CD14-positive monocyte (primary cell): ENCODE measurements at places on chromosomes 4 and X.

- DNase-seq: no peak
Measured at GRCh38 chr4:106268786-106269185, 47.2 kb downstream of the TBCK start.

DNA sequence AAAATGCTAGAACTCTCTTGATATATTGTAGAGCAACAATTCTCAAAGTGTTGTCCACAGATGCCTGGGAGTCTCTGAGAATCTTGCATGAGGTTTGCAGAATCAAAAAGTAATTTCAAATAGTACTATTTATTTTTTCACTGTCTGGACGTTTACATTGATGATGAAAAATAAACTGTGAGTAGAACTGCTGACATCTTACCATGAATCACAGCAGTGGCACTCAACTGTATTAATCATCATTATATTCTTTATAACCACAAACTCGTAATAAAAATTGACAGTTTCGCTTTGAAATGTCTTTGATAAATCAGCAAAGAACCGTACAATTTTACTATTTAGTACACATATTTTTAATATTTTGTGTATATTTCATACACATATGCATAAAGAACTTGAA lies 94.5 kb downstream of the NAF1 start:
- DNase-seq: no peak

DNA sequence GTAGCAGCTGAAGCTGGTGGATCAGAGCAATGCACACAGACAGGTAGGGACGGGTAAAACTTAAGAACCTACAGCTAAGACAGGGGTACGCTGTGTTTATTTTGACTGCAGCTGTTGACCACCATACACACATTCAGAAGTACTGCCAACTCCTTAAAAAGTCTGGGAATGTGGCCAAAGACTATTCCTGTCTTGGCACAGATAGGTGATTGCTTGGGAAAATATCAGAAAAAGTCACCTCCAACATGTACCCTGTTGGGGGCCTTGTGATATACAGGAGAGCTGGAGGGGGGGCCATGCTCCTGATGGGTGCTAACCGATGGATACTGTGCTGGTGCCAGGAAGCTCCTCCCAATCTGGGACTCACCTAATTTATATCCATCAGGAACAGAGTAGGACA lies 121.2 kb downstream of the VCX2 start:
- no peak for DNase-seq

- no peak for DNase-seq
Measured at GRCh38 chr4:157270108-157270507, 49.6 kb downstream of the GRIA2 start.

- DNase-seq: no peak
Measured at GRCh38 chr4:67988991-67989390, 25.7 kb upstream of the TMPRSS11A start.

DNA sequence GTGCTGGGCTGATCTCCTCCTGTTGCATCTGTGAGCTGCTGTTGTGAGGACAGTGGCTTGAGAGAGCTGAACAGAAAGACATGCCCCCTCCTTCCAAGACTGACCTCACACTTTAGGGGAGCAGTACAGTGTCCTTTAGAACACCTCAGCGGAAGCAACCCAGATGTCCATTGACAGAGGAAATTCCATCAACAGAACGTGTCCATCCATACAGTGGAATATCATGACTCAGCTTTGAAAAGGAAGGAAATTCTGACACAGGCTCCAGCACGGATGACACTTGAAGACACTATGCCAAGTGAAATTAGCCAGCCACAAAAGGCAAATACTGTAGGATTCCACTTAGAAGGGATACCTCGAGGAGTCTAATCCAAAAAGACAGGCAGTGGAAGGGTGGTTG lies 103.5 kb downstream of the GPR143 start:
- no peak for DNase-seq

DNA sequence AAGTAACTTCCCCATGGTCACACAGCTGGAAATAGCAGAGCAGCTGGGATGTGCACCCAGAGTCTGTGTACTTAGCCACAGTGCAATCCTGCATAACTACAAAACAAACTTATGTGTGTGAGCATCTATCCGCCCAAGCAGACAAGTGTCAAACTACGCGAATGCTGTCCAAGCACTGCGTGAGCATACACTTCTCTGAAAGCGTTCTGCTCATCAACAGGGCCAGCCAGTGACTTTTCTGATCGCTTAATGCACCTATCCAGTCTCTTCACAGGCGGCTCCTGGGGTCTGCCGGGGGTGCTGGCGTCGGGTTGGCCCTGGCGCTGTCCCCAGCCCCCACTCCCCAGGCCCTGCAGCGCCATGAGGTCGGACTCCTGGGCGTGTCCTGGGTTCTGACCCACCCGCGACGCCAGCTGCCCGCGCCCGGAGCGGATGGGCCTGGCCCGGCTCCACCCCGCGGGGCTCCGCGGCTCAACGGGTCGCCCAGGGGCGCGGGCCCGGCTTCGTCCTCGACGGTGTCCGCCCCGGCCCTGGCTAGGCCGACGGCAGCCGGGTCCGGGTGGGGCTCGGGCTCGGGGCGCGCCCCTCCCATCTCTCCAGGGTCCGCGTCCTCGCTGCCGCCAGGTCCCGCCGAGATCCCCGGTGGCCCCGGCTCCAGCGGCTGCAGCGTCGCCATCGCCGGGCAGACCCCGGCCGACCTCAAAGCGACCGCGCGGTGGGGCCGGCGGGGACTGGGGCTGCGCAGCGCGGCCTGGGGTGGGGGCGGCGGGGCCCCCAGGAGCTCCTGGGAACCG lies 1.3 kb upstream of the ZNF141 start:
- no peak for DNase-seq

- peak; percentile 6 for DNase-seq
Measured at GRCh38 chrX:41781500-41781899, 57.5 kb downstream of the GPR82 start.

- DNase-seq: no peak
Measured at GRCh38 chr4:67344594-67345380, 200.5 kb downstream of the CENPC start.

GRCh38 chr4:78551420-78552351 lies at the start of gene ANXA3:
TSS of gene ANXA3 (plus strand) at chr4:78551770. CDS start at chr4:78554474, 2,704 bp downstream.
- no peak for DNase-seq

GRCh38 chr4:62342346-62342745 lies 1142.2 kb downstream of the ADGRL3 start:
- no peak for DNase-seq

DNA sequence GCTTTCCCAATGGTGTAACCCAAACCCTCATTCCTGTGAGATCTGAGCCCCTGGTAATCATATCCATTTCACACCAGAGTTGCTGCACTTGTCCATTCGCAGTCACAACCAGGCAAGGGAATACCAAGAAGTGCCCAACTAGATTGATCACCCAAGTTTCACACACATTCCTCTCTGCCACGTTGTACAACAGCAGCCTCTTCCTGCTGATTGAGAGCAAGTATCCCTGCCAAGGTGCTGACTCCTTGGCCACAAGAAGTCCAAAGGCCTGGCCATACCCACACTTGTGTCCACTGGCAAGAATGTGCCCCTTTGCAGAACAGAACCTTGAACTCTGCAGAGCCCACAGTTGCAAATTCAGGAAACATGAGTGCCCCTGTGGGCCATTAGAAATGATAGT lies 6.5 kb upstream of the ACOT9 start:
- DNase-seq: no peak

DNA sequence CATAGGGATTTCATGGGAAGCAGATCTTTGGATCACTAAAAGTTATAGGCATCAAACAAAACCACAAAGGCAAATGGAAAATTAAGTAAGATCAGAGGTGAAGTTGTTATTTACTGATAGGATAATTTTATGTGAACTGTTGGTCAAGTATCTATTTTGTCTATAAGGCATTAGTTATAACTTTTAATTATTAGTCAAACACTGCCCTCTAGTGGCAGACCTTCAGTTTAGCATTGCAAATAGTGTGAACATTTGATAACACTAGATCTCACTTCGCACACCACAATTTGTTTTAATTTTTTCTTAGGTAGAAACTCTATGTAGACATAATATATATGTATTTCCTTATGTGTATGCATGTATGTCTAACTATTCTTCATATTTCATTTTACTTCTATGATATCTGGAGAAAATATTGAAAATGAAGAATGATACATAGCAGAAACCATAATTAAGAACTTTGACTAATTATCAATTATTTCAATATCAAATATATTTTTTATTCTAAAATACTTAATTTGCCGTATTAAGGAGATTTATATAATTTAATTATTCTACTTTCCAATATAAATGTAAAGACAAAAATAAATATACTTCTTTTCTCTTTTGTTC lies 214.5 kb upstream of the TACR3 start:
- DNase-seq: peak; percentile 42

- no peak for DNase-seq
Measured at GRCh38 chrX:70437921-70438665, 6.5 kb upstream of the DLG3 start.

DNA sequence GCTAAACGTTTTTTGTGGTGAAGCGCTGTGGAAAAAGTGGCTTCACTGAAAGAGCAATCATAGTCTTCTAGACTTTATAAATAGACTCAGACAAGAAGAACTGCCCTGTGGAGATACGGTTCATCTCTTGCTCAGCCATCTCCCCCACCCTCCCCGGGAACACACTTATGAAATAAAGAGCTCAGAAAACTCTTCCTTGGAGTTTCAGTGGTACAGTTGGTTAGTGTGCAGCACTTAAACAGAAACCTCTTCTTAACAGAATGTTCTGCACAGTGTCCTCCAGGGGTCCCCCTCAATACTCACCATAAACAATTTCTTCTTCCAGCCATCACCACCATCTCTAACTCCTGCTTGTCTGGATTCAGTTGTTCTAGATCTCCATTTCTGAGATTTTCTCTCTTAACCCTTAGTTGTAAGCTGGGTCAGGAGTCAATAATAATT lies 313.0 kb downstream of the ARHGAP10 start:
- DNase-seq: no peak

GRCh38 chr4:122798917-122799316 lies 27.7 kb upstream of the FGF2 start:
- no peak for DNase-seq

DNA sequence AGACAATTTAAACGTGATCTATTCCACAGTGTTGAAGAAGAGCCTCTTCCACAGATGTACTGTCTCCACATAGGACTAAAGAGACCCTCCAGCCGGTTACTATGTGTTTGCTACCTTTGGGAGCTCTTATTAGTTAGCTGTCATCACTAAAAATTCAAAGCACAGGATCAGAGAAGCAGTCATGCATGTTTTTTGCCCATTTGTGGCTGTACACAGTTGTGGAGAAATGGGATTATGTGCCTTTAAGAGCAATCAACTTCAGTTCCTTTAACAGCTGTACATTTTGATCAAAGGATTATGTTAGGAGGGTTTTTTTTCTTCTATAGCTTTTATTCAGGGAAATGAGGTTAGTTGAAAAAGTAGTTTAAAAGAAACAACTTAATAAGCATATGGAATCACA lies 149.0 kb upstream of the SPOCK3 start:
- DNase-seq: no peak

- DNase-seq: no peak
Measured at GRCh38 chr4:70654605-70655011, 11.7 kb downstream of the JCHAIN start.

DNA sequence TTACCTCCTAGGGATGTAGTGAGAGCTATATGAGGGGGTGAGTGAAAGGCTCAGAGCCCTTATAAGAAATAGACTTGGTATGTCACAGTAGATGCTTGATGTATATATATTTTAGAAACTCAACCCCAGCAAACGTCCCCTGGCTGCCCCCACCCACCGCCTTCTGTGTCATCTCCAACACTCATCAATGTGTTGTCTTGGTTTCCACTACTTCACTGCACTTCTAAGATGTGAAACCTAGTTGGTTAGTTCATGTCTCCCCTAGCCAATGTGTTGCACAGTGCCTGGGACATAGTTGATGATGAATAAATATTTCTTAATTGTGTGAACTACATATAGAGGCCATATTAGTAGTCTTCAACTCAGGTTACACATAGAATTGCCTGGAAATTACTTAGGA lies 4.4 kb downstream of the FGFBP2 start:
- no peak for DNase-seq

- no peak for DNase-seq
Measured at GRCh38 chr4:139666735-139667281, 1.2 kb downstream of the MGST2 start.

- no peak for DNase-seq
Measured at GRCh38 chr4:71081192-71081591, 87.7 kb downstream of the DCK start.

DNA sequence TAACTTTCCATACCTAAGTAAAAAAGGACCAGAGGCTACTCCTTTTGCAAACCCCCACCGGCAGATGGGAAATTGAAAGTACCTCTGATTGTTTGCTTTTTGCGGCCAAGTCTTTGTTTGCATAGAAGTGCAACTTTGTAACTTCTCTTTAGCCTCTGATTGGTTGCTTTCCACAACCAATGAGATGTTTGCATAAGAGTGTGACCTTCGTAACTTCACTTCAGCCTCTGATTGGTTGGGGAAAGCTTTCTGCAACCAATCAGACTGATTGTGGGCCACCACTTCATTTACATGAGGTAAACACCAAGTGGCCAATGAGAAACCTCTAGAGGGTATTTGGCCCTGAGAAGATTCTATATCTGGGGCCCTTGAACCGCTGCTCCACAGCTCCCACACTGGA lies 48.8 kb upstream of the PGRMC1 start:
- no peak for DNase-seq

GRCh38 chr4:1026115-1026514 lies 14.7 kb downstream of the FGFRL1 start:
- peak; percentile 29 for DNase-seq

DNA sequence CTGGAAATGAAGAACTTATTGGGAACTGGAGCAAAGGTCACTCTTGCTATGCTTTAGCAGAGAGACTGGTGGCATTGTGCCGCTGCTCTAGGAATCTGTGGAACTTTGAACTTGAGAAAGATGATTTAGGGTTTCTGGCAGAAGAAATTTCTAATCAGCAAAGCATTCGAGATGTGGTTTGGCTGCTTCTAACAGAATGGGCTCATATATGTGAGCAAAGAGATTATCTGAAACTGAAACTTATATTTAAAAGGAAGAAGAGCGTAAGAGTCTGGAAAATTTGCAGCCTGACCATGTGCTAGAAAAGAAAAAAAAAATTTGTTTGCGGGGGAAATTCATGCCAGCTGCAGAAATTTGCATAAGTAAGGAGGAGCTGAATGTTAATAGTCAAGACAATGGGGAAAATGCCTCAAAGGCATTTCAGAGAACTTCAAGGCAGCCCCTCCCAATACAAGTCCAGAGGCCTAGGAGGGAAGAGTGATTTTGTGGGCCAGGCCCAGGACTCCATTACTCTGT lies 35.9 kb upstream of the PAPSS1 start:
- DNase-seq: no peak

- peak; percentile 54 for DNase-seq
Measured at GRCh38 chr4:26071688-26072087, 157.7 kb downstream of the SMIM20 start.

DNA sequence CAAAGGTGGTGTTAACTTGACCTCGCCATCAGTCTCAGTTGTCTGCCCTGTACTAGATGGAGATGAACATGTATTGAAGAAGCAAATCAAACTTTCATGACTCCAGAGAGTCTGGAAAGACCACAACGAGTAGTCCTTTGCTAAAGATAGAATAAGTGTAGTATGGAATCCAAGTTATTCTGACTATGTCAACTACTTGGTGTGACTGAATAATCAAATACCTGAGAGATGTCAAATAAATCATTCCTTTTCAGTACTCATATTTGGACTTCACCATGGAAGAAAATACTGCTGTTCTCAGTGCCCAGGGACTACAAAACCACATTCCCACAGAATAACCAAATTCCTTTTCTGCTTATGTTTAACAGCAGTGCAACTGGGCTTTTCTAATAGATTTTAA lies 161.2 kb upstream of the SPRY1 start:
- DNase-seq: no peak

- DNase-seq: no peak
Measured at GRCh38 chr4:1547856-1548826, 136.0 kb downstream of the FAM53A start.
